ENCODE measurements at places on chromosomes 4 and X. TPM values are rescaled to one million over a fixed set of nuclear protein-coding genes. Genes with fewer than 3 reads are reported as not detected.
A peak's percentile ranks its signal among the peaks of the same experiment; 100 is the strongest.

- DNase-seq = peak; percentile 64
Observed at GRCh38 chr4:118270492-118270891, 82.3 kb downstream of the PRSS12 start.

DNA sequence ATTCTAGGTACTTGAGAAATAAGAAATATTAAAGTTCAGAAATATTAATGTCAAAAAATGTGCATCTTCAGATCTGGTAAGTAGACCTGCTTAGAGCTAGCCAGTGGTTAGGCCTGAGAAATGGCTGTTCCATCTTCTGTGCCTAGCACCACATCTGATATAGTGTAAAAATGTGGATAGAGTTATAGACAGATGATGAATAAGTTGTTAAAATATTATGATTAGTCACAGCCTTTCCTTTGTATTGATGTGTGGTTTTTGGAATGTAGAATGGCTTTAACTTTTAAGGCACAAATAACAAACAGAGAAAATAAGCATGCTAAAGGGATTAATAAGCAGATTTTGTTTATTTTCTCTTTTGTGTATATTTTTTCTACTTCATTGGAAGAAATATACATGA, 133.5 kb upstream of the NUDT6 start:
- DNase-seq = no peak

GRCh38 chrX:152658302-152658701, 20.6 kb downstream of the GABRQ start:
- DNase-seq = no peak

DNA sequence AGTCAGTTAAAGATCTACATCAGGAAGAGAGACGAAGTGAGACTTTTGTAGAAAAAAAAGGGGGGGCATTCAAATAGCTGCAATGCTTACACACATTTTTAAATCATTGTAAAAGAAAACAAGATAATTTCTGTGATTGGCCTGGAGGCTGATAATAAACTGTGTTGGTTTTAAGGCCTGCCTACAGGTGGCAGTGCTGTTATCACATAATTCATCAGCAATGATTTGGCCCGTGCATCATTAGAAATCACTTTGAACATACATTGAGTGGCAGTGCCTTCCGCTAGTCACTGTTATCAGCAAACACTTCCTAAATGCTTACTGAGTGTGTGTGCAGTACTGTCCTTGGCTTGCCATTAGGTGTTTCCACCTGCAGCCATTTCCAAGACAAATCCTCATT, 831.9 kb downstream of the TRIML1 start:
- DNase-seq = peak; percentile 35

DNA sequence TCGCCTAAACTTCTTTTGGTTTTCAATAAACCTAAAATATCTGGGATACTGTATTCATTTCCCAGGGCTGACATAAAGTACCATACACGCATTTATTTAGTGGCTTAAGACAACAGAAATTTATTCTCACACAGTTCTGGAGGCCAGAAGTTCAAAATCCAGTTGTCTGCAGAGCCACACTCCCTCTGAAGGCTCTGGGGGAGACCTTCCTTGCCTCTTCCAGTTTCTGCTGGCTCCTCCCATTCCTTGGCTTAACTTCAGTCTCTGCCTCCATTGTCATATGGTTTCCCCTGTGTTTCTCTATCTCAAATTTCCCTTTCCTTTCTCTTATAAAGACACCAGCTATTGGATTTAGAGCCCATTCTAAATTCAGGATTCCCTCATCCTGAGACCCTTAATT, 44.4 kb downstream of the NR3C2 start:
- no peak for DNase-seq

DNA sequence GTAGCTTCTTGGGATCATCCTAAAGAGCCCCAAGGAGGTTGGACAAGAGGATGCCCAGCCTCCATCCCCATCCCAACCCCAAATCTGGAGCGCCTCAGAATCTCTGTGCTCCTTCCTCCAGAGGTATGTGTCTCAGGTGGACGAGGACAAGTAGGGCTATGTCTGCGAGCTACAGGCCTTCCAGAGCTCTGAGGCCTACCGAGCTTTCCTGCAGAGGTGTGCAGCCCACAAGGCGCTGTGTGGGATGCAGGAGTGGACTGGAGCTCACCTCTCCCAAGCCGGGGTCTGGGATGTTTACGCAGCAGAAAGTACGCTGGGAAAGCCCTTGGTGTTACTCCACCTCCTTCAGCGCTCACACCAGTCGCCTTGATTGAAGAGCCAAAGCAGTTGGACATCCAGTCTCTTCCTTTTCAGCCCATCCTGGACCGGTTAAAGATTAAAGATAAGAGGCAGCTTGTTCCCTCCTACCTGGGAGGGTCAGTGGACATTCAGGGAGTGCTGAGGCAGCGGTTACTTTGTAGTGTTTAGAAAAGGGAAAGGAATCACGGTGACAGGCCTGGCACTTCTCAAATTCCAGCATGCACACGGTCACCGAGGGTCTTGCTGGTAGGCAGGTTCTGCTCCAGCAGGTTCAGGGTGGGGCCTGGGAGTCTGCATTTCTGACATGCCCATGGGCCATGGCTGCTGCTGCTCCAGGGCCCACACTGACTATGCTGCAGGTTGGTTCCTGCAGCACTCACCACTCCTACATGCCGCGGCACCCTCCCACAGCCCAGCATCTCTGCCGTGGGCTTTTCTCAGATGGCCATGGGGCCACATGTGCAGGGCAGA, 29.5 kb upstream of the JAKMIP1 start:
- no peak for DNase-seq

GRCh38 chr4:10093271-10093621, 23.4 kb downstream of the WDR1 start:
- DNase-seq = no peak

DNA sequence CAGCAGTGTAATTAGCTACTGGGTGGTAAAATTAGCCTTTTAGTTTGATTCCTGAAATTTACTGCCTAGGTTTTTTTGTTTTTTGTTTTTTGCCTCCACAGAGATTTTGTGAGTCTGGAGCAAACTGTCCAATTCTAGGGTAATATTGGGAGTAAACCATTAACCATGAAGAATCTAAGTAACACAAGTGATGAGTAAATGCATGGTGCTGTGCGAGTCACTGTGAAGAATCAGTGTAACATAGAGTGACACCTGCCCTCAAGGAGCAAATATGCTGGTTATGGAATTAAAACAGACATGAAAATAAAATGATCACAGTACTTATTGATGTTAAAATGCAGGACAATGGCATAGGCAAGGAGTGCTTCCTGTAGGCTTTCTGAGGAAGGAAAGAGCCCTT, 60.1 kb downstream of the LRP2BP start:
- no peak for DNase-seq

DNA sequence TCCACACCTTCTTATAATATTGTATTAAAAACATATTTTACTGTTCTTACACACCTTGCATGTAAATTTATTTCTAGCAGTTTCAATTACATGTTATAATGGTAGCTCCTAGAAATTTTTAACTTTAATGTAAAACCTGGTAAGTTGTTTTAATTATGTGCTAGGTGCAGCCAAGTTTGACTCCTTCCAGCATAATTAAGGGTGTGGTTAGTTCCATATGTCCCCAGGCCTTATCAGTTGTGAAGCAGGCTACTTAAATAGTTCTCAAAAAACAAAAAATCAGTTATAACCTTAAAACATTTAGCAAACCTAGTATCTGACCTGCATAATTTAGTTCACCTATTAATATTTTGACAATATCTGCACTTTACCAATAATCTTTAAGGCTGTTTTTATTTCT, 26.9 kb upstream of the PASD1 start:
- DNase-seq = no peak

GRCh38 chrX:3963980-3964379, 250.5 kb upstream of the PRKX start:
- DNase-seq = no peak

DNA sequence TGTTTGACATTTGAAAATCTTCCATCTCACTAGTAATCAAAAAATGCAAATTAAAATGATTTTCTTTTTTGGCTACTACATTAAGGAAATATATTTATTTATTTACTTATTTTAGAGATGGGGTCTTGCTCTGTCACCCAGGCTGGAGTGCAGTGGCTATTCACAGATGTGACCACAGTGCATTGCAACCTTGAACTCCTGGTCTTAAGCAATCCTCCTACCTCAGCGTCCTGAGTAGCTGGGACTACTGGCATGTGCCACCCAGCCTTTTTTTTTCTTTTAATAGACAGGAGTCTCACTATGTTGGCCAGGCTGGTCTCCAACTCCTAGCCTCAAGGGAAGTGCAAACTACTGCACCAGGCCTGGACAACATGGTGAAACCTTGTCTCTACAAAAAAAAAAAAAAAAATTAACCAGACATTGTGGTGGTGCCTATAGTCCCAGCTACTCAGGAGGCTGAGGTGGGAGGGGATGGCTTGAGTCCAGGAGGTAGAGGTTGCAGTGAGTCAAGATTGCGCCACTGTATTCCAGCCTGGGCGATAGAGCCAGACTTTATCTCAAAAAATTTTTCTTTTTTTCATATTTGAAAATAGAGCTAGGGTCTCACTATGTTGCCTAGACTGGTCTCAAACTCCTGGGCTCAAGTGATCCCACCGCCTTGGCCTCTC, 4.4 kb upstream of the SMIM14 start:
- peak; percentile 39 for DNase-seq

- peak; percentile 88 for DNase-seq
Observed at GRCh38 chr4:78336093-78336943, 215.3 kb upstream of the ANXA3 start.

GRCh38 chrX:47156611-47157520, 11.8 kb downstream of the RBM10 start:
- no peak for DNase-seq

DNA sequence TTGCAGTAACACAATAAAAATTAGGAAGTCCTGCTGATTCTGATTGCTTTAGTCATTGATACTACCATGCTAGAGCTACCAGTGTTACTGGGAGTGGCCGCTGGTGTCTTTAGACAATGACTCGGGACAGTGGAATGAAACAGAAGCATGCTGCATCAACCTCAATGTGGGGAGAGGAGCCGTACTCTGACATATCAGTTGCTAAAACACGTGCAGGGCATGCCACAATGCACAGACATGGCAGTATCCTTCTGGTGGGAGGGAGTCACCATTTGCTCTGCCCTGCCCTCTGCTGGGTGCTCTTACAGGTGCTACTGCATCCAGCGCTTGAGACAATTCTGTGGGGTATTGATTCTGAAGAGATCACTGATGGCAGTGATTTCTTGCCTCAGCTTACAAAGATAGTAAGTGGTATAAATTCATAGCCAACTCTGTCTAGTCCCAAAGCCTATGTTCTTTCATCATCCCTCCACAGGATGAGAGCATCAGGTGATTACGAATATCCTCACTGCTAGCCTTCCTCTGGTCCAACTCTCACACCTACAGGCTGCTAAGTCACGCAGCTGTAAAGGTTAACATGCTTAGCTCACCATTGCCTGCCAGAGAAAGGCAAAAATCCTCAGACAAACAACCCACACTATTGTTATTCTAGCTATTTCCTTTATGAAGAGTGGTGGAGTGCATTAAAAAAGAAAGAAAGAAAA, 43.7 kb downstream of the NSG1 start:
- DNase-seq = peak; percentile 62

GRCh38 chrX:39946822-39947221, 150.9 kb downstream of the BCOR start:
- peak; percentile 47 for DNase-seq

- peak; percentile 43 for DNase-seq
Observed at GRCh38 chrX:78658845-78659744, at the start of gene RTL3. Gene RTL3 (minus strand): TSS chrX:78659328. CDS start chrX:78658420, 908 bp downstream.

DNA sequence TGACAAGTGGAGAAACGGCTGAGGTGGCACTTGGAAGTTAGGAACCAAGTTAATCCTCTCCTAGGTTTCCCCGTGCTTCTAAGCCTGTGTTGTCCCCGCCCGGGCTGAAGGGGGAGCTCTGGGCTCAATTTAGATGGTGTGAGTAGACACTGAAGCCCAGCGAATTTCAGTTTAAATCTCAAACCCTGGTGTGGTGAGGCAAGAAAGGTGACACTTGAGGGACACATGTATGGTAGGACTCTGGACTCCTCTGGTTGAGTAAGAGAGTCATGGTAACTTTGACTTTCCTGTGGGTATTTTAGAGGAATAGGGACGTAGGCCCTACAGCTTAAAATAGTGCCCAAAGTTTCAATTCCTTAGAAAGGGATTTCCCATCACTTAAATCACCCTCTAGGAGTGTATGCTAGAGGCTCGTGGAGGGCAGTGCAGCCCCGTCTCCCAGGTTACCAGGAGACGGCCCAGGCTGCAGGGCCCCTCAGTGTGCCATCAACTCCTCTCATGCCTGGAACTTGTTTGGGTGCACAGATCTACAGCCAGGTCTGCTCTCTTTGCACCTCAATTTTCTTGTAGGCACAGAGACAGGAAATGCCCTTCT, 24.0 kb downstream of the HAND2 start:
- DNase-seq = peak; percentile 75

DNA sequence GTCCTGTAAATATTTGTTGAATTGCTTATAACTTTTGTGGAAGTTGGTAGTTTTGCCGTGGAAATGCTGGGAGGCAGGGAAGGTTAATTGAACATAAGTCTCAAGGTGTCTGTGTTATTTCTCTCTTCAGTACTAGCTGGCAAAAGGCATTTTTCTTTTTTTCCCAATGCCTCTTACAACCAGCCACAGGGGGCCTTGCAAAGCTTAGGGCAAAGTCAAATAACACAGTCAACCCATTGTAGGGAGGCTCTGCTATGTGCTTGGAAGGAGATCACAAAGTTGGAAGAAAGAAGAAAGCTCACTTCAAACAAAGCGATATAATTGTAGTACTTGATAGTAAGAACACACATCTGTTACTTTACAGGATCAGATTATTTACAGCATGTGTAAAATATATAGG, 802.6 kb downstream of the PDHA2 start:
- no peak for DNase-seq

DNA sequence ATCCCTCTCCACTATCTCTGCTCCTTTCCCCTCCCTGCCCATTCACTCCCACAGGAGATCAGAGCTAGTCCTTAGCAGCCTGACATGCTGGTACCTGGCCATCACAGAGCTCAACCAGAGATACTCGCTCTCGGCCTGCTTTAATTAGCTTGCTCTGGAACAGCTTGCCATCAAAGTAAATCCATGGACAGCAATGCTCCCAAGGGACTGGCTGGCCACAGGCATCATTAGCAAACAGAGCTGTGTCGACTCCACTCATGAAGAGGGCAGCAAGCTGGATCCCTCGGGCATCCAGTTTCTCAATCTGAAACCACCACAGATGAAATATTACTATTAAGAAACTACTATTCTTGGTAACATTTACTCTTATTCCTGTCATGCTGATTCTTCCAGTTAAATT, 43.4 kb upstream of the PHF8 start:
- DNase-seq = no peak

- DNase-seq = peak; percentile 28
Observed at GRCh38 chr4:73213916-73214653, 44.5 kb downstream of the ANKRD17 start.

- DNase-seq = peak; percentile 19
Observed at GRCh38 chr4:113012786-113013185, 36.7 kb upstream of the ANK2 start.

The RENBP gene
- total RNA-seq = 12.6 TPM

The ODAM gene
- total RNA-seq = not detected

The CSAG3 gene
- not detected for total RNA-seq

The CNGA1 gene
- under 0.01 TPM for total RNA-seq

The ZCCHC18 gene
- 0.64 TPM for total RNA-seq

The LINC00632 gene
- 5.2 TPM for total RNA-seq

The SOX3 gene
- total RNA-seq = not detected

Measured in fibroblast of villous mesenchyme (primary cell).